ENCODE measurements at places on chromosomes 5 and 9.

- no peak for DNase-seq
Measured at GRCh38 chr9:91148306-91148705, 213.4 kb downstream of the AUH start.

DNA sequence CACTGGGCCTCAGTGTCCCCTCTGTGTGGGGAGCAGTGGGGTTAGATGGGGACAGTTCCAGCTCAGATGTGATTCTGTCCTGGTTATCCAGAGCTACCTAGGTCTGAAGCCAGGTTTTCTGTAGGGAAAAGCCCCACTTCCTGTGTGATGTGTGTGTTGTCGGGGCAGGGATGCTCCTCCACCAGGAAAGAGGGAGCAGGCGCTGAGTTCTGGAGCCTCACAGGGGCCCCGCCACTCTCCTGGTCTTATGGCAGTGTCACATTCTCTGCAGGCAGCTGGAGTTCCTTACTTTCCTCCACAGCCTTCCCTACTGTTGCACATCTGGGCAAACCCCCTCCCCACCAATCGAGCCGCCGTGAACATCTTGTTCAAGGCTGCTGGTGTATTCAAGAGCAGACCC is 39.1 kb upstream of the GRHPR start:
- DNase-seq, result no peak

GRCh38 chr5:78607864-78608263 is 40.7 kb downstream of the LHFPL2 start:
- DNase-seq, result no peak

DNA sequence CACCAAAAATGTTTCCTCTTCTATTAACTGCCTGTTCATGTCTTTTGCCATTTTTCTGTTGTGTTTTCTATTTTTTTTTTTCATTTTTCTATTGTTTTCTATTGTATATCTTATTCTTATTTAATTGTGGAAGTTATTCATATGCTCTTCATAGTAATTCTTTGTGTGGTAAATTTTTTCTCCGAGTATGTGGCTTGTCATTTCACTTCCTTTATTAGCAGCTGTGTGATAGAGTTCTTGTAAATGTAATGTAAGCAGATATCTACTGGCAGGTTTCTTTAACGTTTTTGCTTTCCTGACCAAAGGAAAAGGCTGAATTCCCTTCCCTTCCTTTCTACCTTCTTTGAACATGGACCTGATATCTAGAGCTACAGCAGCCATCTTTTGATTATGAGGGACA is 5.8 kb upstream of the PLPP1 start:
- DNase-seq, result no peak

DNA sequence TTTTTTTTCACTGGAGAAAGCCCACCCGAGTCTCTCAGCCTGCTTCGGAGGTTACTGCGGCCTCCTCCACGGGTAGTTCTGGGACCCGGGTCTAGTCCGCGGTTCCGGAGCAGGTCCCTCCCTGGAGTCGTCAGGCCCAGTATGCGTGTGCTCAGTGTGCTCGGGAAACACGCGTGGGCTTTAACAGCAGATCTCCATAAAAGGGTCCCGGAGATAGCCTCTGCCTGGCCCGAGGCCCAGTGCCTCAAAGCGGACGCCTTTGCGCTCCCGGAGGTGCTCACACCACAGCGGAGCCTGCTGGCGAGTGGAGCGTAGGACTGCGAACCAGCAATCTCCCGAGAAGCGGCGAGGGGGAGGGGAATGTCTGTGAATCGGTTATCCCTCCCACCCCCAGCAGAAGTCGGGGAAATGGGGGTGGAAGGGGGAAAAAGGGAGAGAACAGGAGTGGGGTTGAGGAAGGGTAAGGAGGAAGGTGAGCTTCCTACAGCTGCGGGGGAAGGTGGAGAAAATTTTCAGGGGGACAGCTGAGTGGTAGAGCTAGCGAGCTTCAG is 28.7 kb downstream of the CDKN2A start:
- no peak for DNase-seq

DNA sequence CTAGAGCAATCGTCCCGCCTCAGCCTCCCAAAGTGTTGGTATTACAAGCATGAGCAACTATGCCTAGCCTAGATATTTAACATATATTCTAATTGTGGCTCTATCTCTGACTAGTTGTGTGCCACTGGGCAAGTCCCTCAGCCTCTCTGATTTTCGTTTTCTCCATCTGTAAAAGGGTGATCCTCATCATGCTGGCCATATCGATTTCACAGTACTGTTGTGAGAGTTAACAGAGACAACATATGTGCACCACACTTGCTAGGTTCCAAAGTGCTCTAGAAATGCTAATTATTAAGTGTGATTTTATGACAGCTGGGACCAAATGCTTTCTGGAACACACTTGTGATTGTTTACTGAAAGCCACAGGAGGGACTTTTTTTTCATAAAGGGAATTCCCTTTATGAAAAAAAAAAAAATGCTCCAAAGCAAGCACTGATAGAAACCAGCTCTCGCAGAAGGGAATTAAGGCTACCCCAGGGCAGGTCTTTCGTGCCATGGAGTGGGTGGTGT is 78.5 kb upstream of the EPB41L4B start:
- DNase-seq, result no peak

DNA sequence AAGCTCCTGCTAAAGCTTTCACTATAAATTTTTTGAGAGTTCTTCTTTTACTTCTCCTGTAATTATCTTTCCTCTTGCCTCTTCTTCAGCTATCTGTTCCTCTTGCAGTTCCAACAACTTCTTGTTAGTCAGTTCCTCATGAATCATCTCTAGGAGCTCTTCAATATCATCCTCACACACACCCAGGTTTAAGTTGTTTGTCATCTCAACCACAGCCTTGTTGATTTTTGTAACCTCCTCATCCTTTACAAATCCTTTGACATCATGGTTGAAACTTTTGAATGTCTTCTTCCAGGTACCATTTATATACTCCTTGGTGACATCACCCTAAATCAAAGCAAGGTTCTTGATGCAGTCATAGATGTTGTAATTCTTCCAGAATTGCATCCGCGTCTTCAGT is 106.3 kb upstream of the MAMDC2 start:
- no peak for DNase-seq

GRCh38 chr5:36153726-36154125 is 1.8 kb downstream of the SKP2 start:
- no peak for DNase-seq

GRCh38 chr9:123261006-123261677 is 7.2 kb downstream of the STRBP start:
- no peak for DNase-seq

DNA sequence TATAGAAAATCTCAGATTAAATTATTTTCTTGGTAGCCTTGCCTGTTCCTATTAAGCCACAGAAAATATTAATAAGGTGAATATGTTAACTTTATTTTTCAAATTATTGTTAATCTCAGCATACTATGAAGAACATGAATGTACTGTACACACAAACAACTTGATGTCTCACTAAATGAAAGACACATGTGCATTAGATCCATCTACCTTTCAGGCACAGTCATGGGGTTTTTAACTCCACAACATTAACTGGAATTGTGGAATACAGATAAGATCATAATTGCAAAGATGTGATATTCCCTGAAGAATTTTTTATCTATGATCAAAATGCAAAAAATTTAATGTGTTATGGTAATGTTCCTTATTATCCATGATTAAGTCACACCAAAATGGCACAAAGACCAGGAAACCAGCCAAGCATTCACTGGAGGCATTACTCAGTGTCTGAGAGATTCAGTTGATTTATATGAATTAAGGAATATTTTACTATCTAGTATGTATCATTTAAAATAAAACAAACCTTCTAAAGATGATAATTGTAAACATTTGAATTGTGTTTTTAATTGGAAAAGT is 150.0 kb upstream of the VCAN start:
- DNase-seq, result peak; percentile 2

GRCh38 chr9:133101356-133102189 is 19.5 kb downstream of the RALGDS start:
- DNase-seq, result no peak

GRCh38 chr5:153542536-153542935 is 52.1 kb downstream of the GRIA1 start:
- DNase-seq, result no peak

GRCh38 chr5:118967059-118967508 is 21.3 kb downstream of the DTWD2 start:
- DNase-seq, result no peak

GRCh38 chr9:88979021-88979420 is 12.2 kb upstream of the S1PR3 start:
- DNase-seq, result no peak

DNA sequence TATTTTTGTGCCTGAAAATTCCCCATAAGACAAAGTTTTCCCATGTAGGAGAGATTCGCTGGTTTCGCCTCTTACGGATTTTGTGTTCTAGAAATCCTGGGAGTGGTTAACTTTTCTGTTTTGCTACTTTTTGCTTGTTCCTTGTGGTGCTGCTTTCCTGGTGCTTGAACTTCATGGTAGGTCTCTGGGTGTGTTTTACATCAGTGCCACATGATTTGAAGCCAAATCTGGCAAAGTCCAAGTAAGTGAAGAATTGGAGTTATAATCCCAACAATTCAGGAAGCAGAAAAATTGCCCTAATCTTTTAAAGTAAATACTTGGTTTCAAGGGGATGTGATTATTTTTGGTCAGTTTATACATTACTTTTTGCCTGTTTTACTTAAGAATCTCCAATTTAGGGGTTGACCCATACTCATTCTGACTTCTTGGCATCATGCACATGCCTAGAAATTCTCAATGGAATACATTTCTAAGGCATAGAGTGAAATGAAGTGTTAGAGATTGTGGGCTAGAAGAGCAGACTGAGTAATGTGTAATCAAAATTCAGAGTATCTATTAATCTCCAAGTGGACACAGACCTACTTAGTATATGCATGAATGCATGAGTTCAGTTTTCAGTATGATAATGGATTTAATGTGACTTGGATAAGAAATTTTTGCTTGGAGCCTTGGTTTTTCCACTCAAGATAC is 189.7 kb downstream of the CSNK1G3 start:
- peak; percentile 17 for DNase-seq

- DNase-seq, result no peak
Measured at GRCh38 chr5:116320486-116320885, 235.7 kb downstream of the COMMD10 start.

- DNase-seq, result no peak
Measured at GRCh38 chr5:7415123-7415522, 19.2 kb downstream of the ADCY2 start.

GRCh38 chr9:34899535-34900158 is 58.4 kb upstream of the PHF24 start:
- DNase-seq, result peak; percentile 71

DNA sequence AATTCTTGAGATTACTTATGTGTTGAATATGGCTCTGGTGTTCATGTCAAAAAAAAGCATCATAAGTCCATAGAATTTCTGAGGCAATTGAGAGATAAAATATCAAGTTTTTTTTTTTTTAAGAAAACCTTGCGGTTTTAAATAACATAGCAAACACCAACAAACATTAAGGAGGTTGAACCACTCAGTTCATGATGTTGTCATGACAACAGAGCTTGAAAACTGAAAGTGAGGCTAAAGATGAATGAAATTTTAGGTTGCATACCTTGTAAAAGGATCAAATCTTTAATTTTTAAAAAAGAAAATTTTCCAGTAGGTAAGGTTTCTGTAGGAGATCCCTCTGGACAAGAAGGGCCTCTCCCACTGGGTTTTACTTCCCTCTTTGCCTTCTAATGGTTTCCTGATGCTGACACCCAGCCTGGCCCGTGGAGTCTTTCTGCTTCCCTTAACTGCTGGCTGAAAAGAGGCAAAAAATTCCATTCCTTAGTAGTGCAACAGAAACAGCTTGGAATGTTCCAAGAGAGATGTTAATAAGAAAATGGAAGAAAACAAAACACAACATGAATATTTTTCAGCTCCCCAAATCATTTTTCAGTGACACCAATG is 60.0 kb upstream of the FER start:
- DNase-seq, result no peak

DNA sequence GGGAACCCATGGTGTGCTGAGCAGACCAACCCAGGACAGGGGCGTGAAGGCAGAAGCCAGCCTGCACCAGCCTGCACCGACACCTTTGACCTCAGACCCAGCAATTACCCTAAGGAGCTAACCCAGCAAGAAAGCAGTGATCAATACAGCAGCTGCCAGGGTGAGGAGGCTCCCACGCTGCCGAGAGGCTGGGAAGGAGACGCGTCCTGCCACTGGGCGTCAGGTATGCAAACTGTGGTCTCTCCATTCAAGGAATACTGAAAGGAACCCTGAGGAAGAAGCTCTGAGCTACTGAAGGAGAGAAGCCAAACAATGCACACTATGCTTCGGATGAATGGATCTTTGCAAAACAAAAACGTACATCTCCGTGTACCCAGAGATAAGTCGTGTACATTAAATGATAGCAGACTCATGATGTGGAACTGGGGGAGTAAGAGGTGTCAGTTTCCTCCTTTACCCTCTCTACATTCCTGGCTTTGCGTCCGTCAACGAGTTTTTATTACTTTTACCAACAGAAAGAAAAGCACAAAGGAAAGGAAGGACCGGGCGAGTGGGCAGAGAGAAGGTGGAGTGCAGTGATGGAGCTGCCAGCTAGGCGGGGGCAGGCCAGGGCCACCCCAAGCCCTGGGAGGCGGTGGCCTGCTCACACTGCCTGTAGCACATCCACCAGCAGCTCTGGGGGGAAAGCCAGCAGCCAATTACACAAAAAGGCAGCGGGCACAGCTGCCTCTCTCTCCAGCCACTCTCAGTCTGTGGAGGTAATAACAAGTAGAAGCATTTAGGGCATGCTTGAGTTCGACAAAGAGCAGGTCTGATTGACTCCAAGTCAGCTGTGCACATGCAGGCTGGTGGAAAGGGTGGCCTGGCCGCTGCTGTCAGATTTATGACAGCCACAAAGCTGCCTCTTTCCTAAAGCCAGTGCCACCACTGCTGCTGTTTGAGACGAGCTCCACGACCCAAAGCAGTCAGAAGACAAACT is 29.3 kb downstream of the RASGEF1C start:
- DNase-seq, result no peak

- peak; percentile 40 for DNase-seq
Measured at GRCh38 chr5:172932313-172933017, 26.8 kb upstream of the RPL26L1 start.

DNA sequence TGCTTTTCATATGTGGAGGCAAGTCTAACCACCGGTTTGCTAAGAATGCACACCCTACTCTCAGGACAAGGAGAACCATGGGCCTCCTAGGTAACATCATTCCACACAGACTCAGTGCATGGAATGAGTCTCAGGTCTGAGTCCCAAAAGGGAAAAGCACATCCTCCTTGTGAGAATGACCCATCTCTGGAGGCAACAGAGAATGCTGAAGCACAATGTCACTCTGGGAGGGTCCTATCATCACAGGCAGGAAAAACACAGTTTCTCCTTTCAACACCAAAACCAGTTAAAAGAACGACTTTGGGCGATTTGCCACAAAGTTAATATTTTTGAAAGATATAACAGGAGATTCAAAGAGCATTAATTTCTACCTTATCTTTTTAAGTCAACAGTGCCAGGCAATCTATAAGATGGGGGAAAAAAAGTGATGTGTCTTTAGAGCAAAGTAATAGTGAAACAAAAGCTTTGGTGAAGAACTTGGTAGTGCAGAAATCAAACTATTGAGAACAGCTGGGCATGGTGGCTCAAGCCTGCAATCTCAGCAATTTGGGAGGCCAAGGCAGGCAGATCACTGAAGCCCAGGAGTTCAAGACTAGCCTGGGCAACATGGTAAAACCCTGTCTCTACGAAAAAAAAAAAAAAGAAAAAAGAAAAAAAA is 97.3 kb downstream of the OXCT1 start:
- no peak for DNase-seq
